NCI-H2107 (cell line): ENCODE measurements at places on chromosomes 11 and 22.

DNA sequence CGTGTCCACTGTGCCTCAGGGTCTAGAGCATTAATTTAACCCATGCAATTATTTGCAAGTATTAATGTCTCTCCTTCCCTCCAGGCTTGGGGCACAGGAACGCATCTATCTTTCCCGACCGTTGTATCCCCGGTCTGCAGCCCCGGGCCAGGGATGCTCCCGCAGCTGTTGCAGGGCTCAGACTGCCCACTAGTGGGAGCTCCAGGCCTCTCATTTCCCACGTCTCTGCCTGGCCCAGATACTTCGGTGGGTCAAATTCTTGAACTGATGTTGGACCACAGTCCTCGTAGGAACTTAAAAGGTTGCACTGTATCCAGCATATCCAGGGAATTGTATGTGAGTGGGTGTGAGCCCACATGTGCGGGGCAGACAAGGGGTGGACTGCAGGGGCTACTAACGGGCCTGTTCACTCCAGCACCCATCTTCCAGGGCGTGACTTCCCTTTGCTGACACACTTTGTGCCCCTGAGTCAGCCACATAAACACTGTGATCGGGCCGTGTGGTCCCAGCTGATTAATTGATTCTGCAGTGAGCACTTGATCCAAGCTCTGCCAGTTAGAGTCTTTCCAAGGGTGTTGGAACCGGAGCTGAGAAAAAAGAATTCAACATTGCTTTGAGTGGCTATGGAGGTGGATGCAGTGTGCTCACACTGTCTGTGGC, 451.3 kb downstream of the TBC1D22A start:
- no peak for DNase-seq

DNA sequence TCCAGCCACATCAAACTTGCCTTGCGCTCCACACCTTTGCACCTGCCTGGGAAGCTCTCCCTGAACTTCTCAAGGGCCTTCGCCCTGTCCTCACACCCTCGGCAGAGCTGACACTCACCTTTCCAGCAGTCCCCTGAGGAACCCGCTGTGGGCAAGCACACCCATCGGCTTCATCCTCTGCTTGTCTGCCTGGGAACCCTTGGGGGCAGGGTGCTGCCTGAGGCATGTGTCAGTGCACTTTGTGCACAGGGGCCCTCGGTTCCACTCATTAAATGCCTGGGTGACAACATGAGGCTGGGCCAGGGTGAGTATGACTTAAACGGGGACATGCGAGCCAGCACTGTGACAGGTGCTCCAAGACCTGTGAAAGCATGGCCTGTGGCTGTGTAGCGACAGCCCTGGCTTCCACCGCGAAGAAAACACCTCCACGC, 2.6 kb upstream of the LRFN4 start:
- no peak for DNase-seq

DNA sequence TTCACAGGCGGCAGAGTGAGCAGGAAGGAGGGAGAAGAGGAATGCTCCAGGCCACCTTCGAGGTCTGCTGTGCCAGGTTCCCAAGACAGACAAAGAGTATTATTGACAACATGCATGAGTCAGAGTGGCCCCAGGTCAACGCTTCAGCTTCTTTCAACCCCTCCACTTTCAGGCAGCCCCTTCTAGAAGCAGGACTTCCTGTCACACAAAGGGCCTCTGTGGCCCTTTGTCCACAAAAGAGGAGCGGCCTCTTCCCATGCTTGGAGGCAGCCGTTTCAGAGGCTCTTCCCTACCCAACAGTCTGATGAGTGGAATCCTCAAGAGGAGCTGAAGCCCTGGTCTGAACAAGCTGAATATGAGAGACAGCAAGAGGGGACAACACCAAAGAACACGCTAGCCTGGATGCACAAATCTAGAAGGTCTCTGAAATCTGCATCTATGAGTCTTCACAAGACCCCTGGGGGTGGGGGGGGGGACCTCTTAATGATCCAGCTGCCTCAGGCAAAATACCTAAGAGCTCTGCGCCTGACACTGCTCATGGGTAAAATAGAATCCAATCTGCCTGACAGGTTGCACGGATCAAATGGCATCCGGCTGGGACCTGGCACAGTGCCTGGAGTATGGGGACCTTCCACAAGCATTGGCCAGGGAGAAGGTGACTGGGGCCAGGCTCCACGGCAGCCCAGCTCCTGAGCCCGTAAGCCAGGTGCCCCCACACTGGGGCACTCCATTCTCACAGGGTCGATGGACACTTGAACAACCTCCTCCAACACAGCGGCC, 67.5 kb downstream of the PACSIN2 start:
- DNase-seq, result peak; percentile 77

DNA sequence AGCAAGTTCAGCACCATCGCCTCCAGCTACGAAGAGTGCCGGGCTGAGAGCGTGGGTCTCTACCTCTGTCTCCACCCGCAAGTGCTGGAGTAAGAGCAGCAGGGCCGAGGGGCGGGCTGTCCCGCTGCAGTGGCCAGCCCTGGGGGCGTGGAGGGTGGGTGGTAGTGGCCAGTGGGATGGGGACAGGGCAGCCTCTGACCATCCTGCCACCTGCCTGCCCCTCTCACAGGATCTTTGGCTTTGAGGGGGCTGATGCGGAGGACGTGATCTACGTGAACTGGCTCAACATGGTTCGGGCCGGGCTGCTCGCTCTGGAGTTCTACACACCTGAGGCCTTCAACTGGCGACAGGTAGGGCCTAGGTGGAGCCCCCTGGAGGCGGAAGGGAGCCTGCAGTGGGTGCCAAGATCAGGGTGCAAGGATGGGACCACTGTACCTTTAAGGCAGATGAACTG, 15.0 kb upstream of the BBS1 start:
- DNase-seq, result no peak

GRCh38 chr11:131668500-131669400, 298.3 kb downstream of the NTM start:
- no peak for DNase-seq

DNA sequence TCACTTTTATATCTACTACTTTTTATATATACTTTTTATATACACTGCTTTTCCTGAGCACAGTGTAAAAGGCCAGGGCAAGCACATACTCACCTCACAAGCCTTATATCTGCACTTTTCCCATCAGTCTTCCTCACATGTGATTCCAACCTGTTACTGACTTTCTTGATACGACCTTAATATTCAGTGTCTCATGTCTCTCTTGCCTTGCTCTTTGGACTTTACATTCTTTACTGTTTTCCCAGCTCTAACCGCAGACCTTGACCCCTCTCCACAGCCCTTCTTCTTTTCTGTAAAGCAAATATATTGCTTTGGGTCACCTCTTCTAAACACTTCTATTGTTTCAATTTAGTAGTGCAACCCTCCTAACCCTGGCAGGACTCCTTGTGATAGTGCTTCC, 353.1 kb upstream of the ANO5 start:
- DNase-seq, result no peak

DNA sequence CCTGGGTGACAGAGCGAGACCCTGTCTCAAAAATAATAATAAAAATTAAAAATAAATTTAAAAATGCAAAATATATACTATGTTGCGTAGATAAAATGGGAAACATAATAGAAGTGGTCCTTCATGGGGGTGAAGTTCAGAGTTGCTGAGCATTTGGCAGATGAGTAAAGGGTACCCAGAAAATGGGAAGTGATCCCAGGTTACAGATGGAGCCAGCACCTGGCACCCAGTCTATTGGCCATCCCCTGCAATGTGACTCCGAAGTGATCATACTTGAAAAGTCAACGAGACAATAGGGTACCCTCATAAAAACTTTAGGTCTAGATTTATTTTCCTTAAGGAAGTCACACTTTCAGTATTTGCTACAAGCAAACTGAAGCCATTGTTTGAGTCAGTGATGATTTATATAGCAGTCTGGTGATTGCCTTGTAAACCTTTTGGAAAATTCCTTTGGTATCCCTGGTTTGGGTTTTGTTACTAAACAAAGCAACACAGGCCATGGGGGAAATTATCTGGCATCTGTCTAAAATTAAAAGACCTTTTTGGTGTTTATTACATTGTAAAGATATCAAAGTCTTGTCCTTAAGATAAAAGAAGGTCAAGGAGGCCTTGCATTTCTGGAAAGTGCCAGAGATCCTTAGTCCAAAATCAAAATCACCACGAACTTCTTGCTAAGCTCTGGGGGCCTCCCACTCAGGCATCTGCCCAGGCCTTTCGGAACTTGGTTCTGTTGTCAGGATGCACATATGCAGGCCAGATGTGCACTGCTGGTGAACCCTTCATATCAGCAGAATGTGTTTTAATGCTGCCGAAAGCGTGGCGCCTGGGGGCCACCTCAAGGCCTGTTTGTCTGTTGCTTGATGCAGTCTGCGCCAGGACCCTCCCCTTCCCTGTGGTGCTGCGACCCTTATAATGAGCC, 4.3 kb downstream of the SMARCB1 start:
- DNase-seq, result no peak

GRCh38 chr11:108241330-108242037, 18.6 kb downstream of the ATM start:
- no peak for DNase-seq

DNA sequence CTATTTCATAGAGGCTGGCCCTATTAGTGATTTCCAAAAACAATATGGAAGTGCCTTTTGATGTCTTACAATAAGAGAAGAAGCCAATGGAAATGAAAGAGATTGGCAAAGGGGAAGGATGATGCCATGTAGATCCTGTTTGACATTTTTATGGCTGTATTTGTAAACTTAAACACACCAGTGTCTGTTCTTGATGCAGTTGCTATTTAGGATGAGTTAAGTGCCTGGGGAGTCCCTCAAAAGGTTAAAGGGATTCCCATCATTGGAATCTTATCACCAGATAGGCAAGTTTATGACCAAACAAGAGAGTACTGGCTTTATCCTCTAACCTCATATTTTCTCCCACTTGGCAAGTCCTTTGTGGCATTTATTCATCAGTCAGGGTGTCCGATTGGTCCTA, 91.4 kb downstream of the CD44 start:
- DNase-seq, result no peak

GRCh38 chr22:49426098-49426497, 401.6 kb downstream of the BRD1 start:
- DNase-seq, result no peak

DNA sequence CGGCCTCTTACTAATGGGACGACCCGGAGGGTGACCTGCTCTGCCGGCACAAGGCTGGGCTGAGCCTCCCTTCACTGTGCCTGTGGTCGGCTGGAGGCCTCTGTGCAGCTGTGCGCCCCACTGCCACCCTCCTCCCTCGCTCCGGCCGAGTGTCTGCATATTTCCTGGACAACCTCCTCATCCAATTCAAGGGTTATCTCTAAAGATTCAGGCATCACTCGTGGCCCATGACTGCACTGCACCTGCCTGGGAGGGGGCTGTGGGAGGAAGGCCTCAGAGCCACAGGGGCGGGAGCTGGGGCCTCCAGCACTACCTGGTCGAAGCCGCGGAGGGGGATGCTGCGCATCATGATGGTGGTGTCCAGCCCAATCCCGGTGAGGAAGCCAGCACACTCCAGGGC, 43.1 kb upstream of the GNB1L start:
- DNase-seq, result no peak

DNA sequence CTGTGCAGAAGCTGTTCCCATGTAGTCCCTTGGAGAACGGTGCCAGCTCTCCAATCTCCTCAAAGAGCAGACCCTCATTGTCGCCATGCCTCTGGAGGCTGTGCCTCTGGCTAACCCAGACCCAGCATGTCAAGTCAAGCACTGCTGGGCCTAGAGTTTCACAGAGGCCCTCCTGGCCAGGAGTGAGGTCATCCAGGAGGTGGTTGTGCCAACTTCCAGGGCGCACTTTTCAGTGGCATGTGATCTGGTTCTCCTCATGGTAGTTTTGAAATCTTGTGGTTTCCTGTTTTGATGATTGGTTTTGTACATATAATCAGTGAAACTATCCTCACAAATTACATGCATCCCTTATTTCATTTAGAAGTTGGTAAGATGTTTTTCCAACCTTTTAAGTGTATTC, 78.9 kb downstream of the PPFIBP2 start:
- no peak for DNase-seq

DNA sequence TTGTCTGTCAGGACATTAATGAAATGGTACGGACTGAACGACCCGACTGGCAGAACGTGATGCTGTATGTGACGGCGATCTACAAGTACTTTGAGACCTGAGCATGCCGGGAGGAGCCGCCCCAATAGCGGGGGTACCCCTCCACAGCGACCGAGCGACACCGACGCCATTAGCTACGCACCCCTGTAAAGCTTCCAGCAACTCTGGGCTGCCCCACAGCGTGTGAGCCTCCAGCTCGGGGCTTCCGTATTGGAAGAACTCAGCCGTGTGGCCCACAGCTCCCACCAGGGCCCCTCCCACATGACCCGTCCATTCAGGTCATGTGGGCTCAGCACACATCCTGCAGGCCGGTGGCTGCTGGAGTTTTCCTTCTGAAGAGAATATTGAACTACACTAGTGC, 12.9 kb upstream of the ADORA2A start:
- DNase-seq, result no peak

DNA sequence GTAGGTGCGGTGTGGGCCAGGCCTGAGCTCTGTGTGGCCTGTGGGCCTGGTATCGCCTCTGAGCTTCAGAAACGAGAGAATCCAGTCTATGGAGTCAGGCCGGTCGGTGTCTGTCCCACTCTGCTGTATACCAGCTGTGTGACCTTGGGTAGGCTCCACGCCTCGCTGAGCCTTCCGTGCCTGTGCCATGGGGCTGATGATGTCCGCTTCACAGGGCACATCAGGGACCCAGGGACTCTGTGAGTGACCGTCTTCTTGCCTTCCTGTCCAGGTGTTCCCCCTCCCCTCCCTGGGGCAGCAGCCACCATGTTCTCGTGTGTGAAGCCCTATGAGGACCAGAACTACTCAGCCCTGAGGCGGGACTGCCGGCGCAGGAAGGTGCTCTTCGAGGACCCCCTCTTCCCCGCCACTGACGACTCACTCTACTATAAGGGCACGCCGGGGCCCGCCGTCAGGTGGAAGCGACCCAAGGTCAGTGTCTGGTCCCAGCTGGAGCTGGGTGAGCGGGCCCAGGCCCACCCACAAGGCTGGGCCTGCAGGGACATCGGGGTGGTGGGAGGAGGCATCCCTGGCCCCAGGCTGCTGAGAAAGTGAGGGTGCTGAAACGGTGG, 17.9 kb downstream of the CAPN5 start:
- DNase-seq, result no peak

- no peak for DNase-seq
Observed at GRCh38 chr11:68436985-68437926, 23.3 kb upstream of the PPP6R3 start.

DNA sequence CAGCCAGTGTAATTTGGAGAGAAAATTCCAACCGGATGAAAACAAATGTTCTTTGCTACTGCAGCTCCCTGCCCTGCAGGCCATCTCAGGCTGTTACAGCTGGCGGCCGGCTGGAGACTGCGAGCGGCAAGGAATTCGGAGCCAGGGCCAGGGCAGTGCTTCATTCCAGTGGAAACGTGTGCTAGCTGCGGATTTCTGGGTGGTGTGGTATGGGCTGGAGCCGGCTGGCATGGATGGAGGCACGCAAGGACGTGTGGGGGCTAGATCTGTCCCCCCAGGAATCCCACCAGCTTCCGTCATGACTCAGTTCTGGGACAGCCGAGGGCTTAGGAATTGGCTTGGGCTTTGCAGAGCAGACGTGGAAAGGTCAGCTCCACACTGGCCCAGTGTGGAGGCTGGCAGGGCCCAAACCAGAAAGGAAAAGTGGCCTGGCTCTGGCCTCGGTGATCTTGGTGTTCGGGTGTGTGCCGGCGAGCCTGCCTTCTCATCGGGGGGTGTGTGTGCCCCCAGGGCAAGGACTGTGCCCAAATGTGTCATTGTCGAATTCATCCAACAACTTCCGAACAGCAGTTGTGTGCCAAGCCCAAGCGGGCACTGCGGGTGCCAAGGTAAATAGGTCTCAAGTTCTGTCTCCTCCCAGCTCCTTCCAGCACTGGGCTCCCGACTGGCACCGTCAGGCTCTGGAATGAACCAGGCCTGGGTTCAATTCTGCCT, 48.1 kb upstream of the SHISAL1 start:
- no peak for DNase-seq
